ENCODE measurements at places on chromosomes 4 and X.

DNA sequence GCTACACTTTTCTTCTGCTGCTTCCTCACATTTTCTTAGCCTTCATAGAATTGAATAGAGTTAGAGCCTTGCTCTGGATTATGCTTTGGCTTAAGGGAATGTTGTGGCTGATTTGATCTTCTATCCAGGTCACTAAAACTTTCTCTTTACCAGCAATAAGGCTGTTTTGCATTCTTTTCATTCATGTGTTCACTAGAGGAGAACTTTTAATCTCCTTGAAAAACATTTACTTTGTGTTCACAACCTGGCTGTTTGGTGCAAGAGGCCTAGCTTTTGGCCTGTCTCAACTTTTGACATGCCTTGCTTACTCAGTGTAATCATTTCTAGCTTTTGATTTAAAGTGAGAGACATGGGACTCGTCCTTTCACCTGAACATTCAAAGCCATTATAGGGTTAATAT is 87.7 kb upstream of the RAB40AL start:
- DNase-seq: no peak

DNA sequence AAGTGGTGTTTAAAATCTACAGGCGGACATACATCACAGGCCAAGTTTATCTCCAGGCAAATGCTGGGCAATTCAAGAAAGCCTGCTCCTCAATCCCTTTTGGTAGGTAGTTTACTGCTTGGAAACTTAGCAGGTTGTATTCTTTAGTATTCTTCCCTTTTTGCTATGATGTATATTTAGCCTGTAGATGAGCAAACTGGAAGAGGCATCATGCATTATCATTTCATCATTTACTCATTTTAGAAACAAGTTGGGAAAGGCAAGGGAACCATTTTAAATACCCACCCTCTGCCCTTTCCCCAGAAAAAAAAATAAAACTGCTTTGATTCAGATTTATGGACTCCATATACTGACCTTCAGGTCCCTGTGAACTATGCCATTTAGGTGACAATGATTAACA is 213.2 kb downstream of the CAMK2D start:
- DNase-seq: no peak

DNA sequence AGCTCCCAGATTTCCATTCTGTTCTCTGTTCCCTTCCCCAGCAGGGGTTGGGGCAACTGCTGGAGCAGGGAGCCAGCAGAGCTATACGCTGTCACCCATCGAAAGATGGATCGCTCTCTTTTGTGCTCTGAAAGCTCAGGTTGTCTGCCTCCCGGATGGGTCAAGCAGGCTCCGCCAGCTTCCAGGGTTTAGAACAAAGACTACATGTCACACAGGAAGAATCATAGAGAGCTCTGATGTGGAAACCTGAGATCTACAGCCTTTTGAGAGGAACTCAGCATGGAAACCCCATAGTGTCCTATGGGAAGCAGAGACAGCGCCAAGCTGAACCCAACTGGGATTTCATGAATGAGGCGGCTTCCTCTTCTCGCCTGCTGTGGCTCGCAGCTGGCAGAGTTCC is 205.4 kb downstream of the HS3ST1 start:
- DNase-seq: no peak

GRCh38 chr4:180100433-180101344 is 2142.5 kb upstream of the TENM3 start:
- no peak for DNase-seq

DNA sequence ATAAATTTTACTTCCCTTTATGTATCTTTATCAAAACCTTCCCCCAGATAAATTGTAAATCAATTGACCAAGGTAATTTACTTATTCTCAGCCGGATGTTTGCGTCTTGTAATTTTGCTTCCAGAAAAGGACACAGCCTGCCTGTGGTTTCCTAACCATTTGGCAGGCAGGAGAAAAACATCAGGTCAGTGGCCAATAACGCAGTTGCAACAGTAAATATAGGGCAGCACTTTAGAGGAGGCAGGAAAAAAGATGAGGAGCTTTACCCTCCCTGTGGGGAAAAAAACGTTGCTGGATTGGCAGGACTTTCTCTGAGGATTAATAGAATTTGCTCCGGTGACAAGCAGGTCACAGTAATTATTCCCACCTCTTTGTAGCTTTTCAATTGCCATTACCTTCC is 2618.1 kb downstream of the ARAP2 start:
- DNase-seq: no peak

DNA sequence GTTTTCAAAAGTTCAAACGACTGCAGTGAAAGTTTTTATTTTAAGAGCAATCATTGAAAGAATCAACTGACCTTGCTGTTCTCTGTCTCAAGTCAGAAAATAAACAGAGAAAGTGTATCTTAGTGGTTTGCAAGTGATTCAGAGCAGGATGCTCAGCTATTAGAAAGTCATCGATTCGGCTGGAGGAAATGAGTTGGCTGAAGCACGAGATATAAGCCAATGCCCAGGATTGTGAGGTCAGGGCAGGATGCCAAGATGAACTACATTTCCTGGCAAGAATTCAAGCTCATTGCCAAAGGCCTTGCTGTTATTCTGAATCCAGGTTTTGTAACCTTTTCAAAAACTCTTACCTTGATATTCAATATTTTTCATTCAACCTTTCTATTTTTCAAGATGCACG is 541.4 kb upstream of the BOD1L1 start:
- no peak for DNase-seq

GRCh38 chrX:118823263-118824172 is at the start of gene ZCCHC12:
Gene ZCCHC12, plus strand, starts transcription at chrX:118823824. Its CDS starts 1,421 bp downstream, at chrX:118825245.
- peak; percentile 44 for DNase-seq

DNA sequence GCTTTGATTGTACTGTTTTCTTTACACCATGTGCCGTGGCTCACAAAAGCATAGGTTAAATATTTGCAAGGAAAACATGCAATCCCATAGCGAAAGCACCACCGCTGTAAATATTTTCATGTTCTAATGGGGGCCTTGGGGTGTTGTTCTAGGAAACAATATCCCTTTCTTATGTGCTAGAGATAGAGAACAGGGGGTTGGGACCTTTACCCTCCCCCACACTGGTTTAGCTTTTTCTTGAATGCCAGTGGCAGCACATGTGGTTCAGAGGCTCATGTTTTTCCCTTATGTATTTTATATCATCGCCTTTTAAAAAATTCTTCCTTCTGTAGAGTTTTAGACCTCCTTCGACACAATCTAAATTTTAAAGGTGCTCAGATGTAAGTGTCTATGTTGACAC is 422.6 kb upstream of the TENM3 start:
- no peak for DNase-seq

- no peak for DNase-seq
Observed at GRCh38 chrX:15301924-15302323, 13.5 kb downstream of the ASB11 start.

GRCh38 chrX:24154490-24155034 is 5.0 kb downstream of the ZFX start:
- no peak for DNase-seq

GRCh38 chrX:109281483-109282275 is 200.2 kb downstream of the GUCY2F start:
- no peak for DNase-seq

- no peak for DNase-seq
Observed at GRCh38 chr4:4637710-4638109, 95.9 kb upstream of the STX18 start.

DNA sequence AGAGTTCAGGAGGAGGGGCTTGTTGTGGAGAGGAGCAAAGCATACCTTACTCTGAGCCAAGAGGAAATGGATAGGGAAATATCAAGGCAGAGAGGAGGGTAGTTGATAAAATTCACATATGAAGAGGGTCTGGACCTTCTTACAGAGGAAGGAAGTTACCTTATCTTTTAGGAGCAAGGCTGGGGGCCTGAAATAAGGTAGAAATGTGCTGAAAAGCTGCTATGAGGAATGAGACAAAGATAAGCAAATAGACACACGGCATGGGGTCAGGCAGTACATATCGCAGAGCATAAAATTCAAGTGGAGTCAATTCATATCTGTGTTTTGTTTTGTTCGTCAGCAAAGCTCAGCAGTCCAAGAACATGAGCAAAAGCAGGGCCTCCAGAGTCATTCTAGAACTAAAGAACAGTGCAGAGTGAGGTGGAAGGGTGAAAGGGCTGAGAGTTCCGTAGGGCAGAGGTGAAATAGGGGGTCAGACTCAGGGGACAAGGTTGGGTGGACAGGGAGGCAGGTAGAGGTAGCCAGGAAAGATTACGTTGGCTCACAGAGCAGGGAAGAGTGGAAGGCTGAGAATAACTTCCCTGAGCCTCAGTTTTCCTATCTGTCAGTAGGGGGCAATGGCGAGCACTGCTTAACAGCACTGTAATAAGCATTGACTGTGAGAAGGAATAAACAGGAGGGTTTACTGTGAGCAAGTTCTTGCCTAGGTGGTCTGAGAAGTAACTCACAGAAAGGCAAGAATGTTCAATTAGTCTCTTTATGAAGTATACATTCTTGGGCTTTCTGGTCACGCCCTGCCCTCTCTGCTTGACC is 9.2 kb downstream of the VSIG4 start:
- peak; percentile 12 for DNase-seq

DNA sequence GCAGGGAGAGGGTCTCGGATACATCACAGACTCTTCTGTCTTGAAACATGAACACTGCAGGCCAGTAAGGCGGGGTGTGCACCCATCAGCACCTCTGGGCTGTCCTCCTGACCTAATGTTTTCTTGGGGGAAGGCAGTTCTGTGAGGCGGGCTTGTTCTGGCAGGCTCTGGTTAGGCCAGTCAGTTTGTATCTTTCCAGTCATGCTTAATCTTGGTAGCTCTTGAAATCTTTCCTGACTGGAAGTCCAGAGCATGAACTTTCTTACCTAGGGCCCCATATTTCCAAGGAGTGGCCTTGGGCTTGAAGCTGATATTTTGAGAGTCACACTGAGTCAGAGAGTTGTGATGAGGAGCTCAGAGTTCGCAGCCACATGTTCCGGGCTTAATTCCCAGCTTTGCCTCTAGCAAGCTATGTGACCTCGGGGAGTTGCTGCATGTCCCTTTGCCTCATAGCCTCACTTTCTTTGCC is 54.2 kb upstream of the RASSF6 start:
- no peak for DNase-seq

DNA sequence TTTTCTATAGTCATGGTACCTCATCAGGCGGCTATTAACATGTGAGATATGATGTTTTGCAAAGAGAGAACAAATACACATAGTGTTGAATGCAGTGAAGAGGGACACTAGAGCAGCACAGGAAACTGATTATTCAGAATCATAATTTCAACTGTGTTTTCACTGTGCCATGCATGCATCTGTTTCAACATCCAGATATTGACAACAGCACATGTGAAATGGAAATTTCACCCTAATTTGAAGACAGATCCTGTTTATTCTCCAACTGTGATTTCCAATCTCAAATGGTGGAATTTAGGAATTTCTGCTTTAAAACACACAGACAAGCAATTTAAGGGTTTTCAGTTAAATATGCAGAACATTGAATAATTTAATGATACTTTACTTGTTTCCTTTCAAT is 288.6 kb downstream of the KCTD8 start:
- DNase-seq: no peak

- no peak for DNase-seq
Observed at GRCh38 chrX:65194547-65194946, 218.3 kb upstream of the ZC4H2 start.

Measured in activated naive CD4-positive, alpha-beta T cell treated with anti-CD3 and anti-CD28 coated beads, Interleukin-2, amount 50 U/mL, for 16 hours (primary cell).